ENCODE measurements at places on chromosomes 5 and 9. TPM values are rescaled to one million over a fixed set of nuclear protein-coding genes. Genes with fewer than 3 reads are reported as not detected.

DNA sequence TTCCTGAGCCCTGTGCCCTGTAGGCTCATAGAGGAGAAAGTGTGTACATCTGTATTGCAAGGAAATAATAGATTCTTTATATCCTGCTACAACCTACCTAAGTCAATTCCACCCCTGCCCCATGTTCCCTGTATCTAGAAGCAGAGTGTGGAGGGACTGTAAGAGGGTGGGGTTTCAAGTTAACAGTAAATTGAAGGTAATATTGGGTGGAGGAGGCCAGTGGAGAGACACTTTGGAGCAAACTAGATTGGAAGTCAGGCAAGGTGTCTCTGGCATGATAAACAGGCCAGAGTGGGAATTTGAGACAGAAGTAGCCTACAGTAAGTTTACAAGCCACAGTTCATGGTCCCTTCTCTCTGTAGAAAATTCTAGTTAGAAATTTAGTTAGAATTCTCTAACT is 2.3 kb upstream of the HEMGN start:
- no peak for DNase-seq

- DNase-seq, result no peak
Measured at GRCh38 chr5:61677220-61677619, 345.2 kb downstream of the ZSWIM6 start.

- no peak for DNase-seq
Measured at GRCh38 chr9:93577078-93577974, 942 bp downstream of the PHF2 start.

DNAH5 gene
- 0.82 TPM for polyA plus RNA-seq

TMEM252 gene
- polyA plus RNA-seq, result 2.2 TPM

CPLANE1 gene
- polyA plus RNA-seq, result 16.2 TPM

All from muscle of back (tissue), 13 donors.